ENCODE measurements at places on chromosomes 12 and 14. TPM values are rescaled to one million over a fixed set of nuclear protein-coding genes. Genes with fewer than 3 reads are reported as not detected.

CCDC175 gene
- total RNA-seq: not detected

ACRBP gene
- total RNA-seq: 0.99 TPM

RHEBL1 gene
- total RNA-seq: 0.69 TPM

LBHD2 gene
- total RNA-seq: not detected

RNF34 gene
- total RNA-seq: 50.0 TPM

Data from skin of body (tissue), 3 donors.